ENCODE measurements at places on chromosomes 1 and 21.

GRCh38 chr1:81179242-81179641 lies 621.5 kb upstream of the ADGRL2 start:
- no peak for DNase-seq

DNA sequence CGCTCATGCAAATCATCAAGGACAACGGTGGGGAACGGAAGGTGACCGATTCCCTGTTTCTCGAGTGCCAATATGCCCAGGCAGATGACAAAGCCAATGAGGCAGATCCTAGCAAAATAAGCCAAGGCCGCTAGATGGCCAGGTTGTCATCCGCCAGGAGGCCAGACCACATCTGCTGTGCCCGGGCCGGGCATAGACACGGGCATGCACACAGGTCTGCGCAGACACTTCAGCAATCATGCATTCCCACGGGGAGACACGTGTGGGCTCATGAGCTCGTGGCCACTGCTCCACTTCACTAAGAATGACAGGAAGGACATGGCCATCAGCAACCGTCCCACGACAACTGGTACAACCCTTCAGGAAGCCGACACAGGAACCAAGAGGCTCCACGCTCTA lies 23.4 kb downstream of the WDR4 start:
- no peak for DNase-seq

- DNase-seq, result no peak
Measured at GRCh38 chr1:9321480-9321849, 28.8 kb downstream of the SPSB1 start.

DNA sequence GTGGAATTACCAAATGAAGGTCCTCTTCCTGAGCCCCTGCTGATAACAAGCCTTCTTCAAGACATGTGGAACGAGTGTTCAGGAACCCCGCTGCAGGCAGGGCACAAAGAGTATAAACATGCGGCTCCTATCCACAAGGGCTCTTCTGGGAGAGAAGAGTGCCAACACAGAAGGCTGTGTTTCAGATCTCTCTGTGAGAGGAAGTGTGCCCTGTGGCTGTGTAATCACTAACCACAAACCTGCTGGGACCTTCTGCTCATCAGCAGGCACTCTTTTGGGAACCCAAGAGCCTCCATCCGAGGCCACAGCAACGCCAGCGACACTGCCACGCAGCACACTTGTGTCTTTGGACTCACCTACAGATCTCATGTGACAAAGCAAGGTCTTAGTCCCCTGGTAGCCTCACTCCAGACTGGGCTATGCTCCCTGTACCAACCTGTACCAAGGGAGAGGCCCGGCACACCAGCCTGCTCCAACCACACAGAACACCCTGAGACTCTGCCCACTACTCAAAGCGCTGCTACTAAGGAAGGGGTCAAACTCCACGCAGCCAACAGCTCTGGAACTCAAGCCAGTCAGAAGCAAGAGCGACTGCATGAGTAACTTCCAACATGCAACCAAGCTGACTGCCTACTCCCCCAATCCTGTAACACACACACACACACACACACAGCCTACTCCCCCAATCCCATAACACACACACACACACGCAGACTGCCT lies 7.8 kb downstream of the PTTG1IP start:
- DNase-seq, result no peak

DNA sequence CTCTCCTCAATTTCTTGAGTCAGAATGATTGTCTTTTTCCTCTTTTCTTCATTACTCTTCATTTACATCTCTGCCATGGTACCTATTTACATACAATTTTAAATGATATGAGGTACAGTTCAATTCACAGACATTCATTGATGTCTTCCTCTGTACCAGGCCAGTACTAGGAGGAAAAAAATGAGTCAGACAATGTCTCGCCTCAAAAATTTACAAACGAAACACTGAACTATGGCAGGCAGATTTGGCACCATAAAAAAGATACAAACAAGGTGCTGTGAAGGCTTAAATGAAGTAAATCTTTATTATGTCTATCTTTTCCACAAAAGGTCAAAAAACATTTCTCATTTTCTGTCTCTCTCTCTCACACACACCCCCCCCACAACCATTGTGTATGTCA lies 71.0 kb downstream of the RGS13 start:
- no peak for DNase-seq

GRCh38 chr21:43933199-43933598 lies 68.2 kb downstream of the AGPAT3 start:
- no peak for DNase-seq

DNA sequence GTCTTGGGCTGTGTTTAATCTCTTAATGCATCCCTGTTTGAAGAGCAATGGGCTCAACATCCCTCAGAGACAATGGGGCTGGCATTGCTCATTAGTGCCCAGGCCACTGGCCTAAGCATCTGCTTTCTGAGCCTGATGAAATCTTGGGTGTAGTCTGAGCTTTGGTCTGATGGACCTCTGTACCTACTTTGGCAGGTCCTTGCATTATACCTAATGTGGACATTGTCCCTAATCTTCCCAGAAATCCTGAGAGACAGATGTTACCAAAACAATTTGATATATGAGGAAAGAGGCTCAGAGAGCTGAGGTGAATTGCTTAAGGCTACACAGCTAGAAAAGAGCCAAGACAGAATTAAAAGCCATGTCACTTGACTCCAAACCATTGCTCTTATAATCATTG lies 95.0 kb downstream of the PTPRU start:
- DNase-seq, result no peak
